ENCODE measurements at places on chromosomes 11 and 22. TPM values are rescaled to one million over a fixed set of nuclear protein-coding genes. Genes with fewer than 3 reads are reported as not detected.

The KIAA1671 gene
- polyA plus RNA-seq, result 6.4 TPM

The SUSD2 gene
- 4.8 TPM for polyA plus RNA-seq

The PHETA2 gene
- polyA plus RNA-seq, result 8.4 TPM

The MRGPRF gene
- polyA plus RNA-seq, result 12.2 TPM
